ENCODE measurements at places on chromosomes 3 and 15.

DNA sequence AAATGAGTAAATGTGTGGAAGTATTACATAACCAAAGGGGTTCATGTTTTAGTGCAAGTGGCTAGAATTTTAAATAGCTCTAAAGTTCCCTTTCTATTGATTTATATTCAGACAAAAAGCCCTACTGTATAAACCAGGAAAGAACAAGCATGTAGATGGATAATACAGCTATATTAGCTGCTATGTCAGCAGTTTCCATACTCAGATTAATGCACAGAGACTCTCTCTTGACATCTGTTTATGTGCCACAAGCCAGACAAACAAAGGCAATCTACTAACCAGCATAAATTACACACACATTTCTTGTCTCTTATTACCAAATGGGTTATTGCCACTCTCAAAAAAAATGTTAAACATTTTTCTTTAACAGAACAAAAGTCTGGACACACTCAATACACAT is 760.1 kb upstream of the NECTIN3 start:
- no peak for DNase-seq

- no peak for DNase-seq
Measured at GRCh38 chr15:31305796-31306425, 20.7 kb upstream of the KLF13 start.

- no peak for DNase-seq
Measured at GRCh38 chr3:150359381-150359780, 48.7 kb upstream of the TSC22D2 start.

DNA sequence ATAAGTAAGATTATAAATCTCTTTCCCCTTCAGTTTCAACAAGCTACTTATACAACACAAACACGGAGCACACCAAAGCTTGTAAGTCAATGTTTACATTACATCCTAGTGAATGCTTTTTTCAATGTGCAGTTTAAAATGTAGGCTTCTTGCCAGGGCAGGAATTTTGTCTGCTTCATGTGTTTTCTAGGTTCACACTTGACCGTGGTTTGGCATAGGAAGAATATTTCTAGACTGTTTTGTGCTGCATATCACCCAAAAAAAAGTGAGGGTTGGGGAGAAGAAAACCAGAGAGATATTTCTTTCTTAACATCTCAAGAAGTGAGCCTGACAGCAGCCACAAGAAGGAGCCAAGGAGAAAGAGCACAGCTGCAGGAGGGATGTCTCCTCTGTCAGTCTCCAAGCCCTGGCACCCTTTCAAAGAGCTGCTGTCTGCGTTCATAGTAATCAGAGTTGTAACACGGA is 255.8 kb downstream of the MEIS2 start:
- no peak for DNase-seq

DNA sequence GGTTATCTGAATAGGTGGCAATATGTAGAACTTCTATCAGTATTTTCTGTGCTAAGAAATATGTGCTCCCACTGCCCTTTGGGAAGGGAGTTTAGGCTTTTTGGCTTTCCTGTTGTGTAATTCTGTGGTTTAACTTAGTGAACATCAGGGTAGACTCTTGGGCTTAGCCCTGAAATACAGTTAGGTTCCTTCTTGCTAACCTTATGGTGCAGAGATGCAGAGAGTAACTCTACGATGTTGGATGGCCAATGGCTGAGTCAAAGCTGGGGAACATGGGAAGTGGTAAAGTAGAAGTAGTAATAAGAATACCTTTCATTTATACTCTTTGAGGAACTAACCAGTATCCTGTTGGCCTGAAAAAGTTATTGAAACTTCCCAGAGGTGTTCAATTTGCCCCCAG is 80.8 kb upstream of the IL12A start:
- DNase-seq, result no peak

- no peak for DNase-seq
Measured at GRCh38 chr3:132407025-132407424, 10.3 kb upstream of the DNAJC13 start.

DNA sequence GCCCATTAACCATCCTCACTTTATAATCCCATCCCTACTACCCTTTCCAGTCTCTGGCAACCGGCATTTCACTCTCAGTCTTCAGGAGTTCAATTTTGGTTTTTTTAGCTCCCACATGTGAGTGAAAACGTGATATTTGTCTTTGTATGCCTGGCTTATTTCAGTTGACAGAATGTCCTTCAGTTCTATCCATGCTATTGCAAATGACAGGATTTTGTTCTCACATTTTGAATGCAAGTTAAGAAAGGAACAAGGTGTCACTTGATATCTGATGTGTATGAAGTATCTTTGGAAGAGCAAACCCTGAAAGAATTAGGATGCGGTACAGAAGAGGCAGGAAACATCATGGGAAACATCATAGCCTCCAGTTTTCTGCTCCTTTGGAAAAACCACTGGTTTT is 298.1 kb downstream of the THSD4 start:
- no peak for DNase-seq

- DNase-seq, result no peak
Measured at GRCh38 chr3:58261954-58262666, 24.5 kb downstream of the ABHD6 start.

- peak; percentile 15 for DNase-seq
Measured at GRCh38 chr3:160027541-160028195, 39.0 kb downstream of the IL12A start.

DNA sequence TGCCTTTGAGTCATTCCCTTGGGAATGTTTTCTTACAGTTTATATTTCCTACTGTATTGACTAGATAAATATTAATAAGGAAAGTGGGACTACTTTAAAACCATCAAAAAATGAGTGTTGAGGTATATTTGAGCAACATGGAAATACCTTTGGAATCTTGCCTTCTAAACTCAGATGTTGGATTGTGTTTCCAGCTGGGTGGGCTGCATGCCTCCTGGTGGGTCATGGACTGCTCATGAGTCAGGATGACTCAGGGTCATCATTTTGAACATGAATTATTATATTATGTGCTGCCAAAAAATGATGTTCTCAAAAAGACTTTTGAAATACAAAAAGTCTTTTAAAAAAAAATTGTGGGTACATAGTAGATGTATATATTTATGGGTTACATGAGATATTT is 41.1 kb upstream of the APH1B start:
- DNase-seq, result no peak

GRCh38 chr3:48931944-48932580 is 13.4 kb downstream of the ARIH2 start:
- no peak for DNase-seq

DNA sequence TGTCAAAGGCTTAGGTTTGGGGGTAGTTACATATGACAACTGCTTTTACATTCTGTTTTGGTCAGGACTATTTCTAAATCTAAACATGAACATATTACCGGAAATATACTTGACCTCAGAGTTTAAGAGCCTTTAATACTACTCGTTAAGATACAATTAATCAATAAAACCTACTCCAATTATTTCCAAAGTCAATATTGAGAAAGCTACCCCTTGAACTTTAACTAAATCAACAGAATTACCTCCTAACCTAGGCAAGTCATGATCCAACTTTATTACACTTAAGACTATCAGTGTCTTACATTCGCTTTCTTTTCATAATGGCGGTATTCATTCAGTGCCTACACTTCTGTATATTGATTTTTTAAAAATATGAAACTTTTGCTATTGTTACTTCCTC is 107.7 kb downstream of the RAP2B start:
- no peak for DNase-seq

GRCh38 chr3:13026534-13026933 is 46.7 kb downstream of the IQSEC1 start:
- DNase-seq, result no peak

- no peak for DNase-seq
Measured at GRCh38 chr3:172040981-172041963, 1.9 kb downstream of the FNDC3B start.

GRCh38 chr3:189908646-189909045 is 212.1 kb downstream of the P3H2 start:
- no peak for DNase-seq

- no peak for DNase-seq
Measured at GRCh38 chr3:184786280-184786941, 25.6 kb upstream of the VPS8 start.

- no peak for DNase-seq
Measured at GRCh38 chr3:31880020-31880419, 101.0 kb downstream of the OSBPL10 start.

DNA sequence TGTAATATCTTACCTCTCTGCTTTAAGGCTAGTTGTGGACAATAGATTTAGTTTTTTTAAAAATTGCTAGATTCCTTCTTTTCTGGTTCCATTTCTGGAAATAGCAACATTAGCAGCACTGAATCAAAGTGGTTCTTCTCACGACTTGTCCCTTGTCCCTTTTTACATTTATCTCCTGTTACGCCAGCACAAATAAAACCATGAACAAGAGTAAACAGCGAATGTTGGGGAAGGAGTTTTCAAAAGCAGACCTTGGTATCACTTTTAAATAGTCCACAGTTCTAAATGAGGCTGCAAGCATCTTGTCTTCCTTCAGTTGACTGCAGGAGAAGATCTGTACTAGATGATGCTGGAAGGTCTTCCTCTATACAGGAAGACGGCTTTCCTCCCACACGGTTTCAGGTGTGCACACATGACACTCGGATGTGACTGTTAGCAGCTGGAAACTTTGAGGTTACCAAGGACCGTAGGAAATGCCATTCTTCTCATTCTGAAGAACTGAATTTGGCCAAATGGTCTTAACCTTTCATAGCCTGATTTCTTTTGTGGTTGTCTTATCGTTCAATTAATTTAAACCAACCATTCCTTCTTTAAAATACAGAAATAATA is 251.0 kb upstream of the ICE2 start:
- DNase-seq, result peak; percentile 60

- DNase-seq, result no peak
Measured at GRCh38 chr3:166211451-166211850, 374.2 kb upstream of the BCHE start.

DNA sequence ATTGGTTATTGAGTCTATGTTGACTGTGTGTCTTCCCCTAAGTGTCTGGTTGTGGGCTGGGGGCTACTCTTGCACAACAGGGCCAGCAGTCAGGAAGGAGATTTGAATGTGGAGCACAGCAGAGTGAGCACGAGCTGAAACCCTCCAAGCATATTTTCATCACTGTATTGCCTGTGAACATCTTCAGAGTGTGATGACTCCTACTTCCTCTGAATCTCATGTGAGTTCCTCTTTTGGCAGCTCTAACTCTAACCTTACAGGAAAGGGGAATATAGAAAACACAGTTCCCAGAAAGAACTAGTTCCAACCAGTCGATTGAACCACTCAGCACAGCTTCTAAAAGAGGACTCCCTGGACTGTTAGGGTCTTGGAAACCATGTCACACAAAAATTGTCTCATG is 211.6 kb downstream of the RAP2B start:
- DNase-seq, result no peak

DNA sequence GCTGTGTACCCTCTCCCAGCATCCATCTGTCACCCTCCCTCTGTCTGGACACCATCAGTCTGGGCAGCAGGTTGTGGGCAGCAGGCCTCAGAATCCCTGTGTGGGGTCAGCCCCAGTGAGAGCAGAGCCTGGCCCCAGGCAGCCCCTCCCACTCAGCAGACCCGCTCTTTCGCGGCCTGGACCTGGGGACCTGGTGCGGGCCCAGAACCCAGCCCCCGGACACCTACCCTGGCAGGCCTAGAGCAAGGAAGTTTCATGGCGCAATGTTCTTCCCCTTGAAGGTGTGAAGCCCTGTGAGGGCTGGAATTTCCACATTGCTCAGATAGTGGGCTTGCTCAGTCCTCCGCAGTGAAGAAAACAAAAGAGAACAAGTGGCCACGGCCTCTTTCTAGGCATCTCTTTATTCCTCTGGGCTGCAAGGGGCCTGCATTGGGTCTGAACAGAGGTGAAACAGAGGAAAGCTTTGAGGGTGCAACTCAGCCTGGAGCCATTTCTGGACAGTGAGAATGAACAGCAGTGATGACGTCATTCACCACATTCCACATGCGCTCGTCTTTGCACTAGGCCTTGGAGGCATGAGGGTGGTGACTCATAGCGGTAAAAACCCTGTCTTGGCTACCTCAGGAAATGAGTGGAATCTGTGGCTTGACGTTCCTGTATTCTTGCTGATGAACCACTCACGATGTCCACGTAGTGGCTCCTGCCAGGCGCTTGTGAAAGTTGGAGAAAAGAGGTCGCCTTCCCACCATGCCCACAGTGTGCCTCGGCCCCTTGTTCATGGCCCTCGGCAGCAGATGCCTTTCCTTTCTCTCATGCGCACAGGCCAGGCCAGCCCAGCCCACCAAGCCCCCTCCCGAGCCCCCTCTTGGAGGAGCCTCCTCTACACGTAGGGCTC is 66.1 kb downstream of the SLC30A4 start:
- peak; percentile 81 for DNase-seq

DNA sequence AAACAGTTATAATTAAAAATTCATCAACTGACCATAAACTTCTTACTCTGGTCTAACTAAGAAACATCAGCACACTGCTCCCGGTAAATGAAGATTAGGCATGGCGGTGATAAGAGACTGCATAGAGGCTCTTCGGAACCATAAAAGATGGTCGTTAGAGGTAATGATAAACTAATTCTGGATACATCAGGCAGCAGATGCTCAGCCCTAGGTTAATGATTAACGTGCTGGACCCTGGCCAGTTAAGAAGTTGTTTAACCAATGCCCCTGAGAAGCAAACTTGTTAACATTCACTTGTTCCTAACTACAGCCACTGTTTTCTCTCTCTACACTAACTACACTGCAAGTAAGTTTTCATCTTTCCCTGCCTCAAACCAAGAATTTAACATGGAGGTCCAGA is 111.5 kb downstream of the PDZRN3 start:
- no peak for DNase-seq

GRCh38 chr15:57769266-57769665 is 62.8 kb downstream of the POLR2M start:
- DNase-seq, result no peak

- no peak for DNase-seq
Measured at GRCh38 chr15:36977659-36978058, 122.7 kb downstream of the MEIS2 start.

DNA sequence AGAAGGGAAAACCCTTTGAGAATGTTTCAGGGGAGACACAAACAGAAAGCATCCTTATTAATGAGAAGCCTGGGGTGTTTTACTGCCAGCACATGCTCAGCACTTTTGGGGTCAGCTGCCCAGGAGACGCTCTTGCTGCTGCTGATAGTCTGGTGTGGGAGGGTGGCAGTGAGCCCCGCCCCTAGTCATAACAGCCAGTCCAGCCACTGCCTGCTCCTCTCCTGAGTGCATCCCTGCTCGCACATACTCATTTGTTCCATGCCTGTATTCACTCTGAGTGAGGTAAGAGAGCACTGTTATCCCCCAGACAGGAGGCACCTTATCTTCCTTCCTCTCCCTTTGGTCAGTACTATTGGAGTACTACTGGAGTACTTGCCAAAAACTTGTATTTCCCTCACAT is 101.3 kb downstream of the ETFA start:
- no peak for DNase-seq

GRCh38 chr15:39299486-39300267 is 281.2 kb upstream of the THBS1 start:
- no peak for DNase-seq

GRCh38 chr3:126914226-126914625 is 68.7 kb upstream of the PLXNA1 start:
- no peak for DNase-seq

- no peak for DNase-seq
Measured at GRCh38 chr15:69736161-69736560, 283.5 kb downstream of the RPLP1 start.

DNA sequence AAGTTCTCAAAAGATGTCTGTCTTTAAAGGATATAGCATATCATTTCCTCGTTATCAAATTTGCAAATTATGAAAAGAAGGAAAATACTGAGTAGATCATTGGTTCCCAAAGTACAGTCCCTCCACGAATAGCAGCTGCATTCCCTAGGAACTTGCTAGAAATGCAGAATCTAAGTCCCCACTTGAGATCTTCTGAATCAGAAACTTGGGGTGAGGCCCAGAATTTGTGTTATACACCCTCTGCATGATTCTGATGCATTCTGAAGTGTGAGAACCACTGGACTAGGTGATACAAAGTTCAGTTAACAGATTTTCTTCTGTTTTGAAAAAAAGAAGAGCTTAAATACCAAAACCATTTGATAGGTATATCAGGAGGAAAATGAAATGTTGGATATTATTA is 77.1 kb downstream of the SLC25A26 start:
- no peak for DNase-seq

Measured in stimulated activated CD4-positive, alpha-beta T cell treated with anti-CD3 and anti-CD28 coated beads, Interleukin-1b, Interleukin-23, amount 100 ng/mL, for 48 hours (primary cell).